Activated T-helper 2 cell treated with anti-CD3 and anti-CD28 coated beads, Interferon-gamma antibody, Interleukin-2, Interleukin-4, amounts not matched to agents 10 μg/mL and 5 μg/mL and 100 μg/mL, durations not matched to agents 14 hours and 24 hours and 36 hours (primary cell): ENCODE measurements at places on chromosomes 11 and 22.

DNA sequence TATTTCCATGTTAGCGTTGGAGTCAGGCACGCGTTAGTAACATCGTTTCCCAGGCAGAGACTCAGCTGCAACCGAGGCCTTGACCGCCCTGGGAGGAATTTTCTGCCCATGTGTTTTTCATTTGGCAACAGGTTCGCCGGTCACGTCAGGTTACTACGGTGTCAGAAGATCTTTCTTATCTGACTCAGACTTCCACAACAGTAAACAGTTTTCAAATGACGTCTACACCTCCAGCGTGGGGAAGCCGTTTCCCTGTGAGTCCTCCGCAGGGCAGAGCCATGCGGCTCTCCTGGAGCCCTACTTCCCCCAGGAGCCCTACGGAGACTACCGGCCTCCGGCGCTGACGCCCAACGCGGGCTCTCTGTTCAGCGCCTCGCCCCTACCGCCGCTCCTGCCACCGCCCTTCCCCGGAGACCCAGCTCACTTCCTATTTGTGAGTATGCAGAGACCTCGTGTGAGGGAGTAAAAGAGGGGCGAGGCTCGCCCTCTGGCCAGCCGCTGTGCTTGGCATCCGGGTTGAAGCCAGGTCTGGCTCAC is 14.3 kb upstream of the POU2AF3 start:
- no peak overlapping the region for H3K27ac ChIP-seq
- no peak overlapping the region for H3K4me3 ChIP-seq
- no peak for DNase-seq
- no peaks in the 10 kb centered on the region for H3K36me3 ChIP-seq
- H3K27me3 ChIP-seq: peaks cover 7% of the 10 kb centered on the region

GRCh38 chr11:130370845-130371590 is 56.3 kb upstream of the ZBTB44 start:
- H3K27ac ChIP-seq: no peak overlapping the region
- H3K27me3 ChIP-seq: peaks cover 6% of the 10 kb centered on the region
- DNase-seq: no peak
- no peaks in the 10 kb centered on the region for H3K4me1 ChIP-seq
- H3K36me3 ChIP-seq: no peaks in the 10 kb centered on the region
- no peak overlapping the region for H3K4me3 ChIP-seq

DNA sequence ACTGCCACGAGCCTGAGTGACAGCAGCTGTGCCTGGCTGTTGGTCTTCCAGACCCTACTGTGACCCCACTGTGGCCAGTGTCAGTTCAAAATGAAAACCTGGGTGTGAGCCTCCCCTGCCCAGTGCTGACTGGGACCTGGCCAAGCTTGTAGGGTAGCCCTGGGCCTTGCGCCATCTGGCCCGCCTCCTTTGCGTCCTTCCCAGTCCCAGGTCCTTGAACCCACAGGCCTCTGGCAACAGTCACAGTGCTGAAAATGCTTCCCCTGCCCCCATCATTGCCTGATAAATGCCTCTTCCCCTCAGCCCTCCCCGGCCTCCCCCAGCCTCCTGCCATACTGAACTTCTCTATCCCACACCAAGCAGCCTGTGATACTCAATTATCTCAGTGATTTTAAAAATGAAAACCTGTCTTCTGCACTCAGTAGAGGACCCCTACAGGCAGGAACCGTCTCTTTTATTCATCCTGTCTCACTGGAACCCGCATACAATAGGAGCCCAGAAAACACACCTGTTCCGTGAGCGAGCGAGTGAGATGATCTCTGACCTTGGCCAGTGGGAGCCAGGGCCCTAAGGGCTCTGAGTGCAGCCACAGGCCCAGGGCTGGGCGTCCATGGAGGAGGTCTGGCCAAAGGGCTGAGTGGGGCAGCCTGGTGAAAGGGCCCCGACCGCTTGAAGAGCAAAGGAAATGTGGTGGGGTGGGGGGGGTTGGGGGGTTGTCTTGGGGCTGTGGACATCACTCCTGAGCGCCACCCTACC is 49.7 kb upstream of the TTLL12 start:
- no peaks in the 10 kb centered on the region for H3K27me3 ChIP-seq
- no peak overlapping the region for H3K27ac ChIP-seq
- H3K36me3 ChIP-seq: no peaks in the 10 kb centered on the region
- no peak overlapping the region for H3K4me3 ChIP-seq
- DNase-seq: no peak

- H3K4me1 ChIP-seq: peaks cover 43% of the 10 kb centered on the region
- peak; percentile 97 for DNase-seq
- peak within 1 kb of the TSS; percentile 97 for H3K27ac ChIP-seq
- H3K4me3 ChIP-seq: peak within 1 kb of the TSS; percentile 95
Observed at GRCh38 chr11:61429691-61430582, at the start of the genes CPSF7 and SDHAF2. Gene CPSF7, minus strand, starts transcription at chr11:61429975. Its CDS starts 740 bp downstream, at chr11:61429235. Gene SDHAF2, plus strand, starts transcription at chr11:61430124. Its CDS starts 23 bp downstream, at chr11:61430147.

DNA sequence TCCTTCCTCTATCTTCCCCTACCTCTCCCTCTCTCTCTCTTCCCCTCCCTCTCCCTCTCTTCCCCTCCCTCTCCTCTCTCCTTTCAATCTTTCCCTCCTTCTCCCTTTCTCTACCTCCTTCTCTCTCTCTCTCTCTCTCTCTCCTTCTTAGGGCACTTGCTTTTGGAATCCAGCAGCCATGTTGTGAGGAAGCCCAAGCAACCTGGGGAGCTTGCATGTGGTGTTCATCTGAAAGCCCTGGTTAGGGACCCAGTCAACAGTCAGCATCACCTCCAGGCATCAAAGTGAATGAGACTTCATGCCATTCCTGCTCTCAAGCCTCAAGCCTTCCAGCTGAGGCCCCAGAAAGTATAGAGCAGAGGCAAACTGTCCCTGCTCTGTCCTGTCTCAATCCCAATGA is 65.6 kb upstream of the SHISAL1 start:
- no peaks in the 10 kb centered on the region for H3K4me1 ChIP-seq
- H3K27ac ChIP-seq: no peak overlapping the region
- no peak overlapping the region for H3K4me3 ChIP-seq
- no peaks in the 10 kb centered on the region for H3K36me3 ChIP-seq
- no peak for DNase-seq

DNA sequence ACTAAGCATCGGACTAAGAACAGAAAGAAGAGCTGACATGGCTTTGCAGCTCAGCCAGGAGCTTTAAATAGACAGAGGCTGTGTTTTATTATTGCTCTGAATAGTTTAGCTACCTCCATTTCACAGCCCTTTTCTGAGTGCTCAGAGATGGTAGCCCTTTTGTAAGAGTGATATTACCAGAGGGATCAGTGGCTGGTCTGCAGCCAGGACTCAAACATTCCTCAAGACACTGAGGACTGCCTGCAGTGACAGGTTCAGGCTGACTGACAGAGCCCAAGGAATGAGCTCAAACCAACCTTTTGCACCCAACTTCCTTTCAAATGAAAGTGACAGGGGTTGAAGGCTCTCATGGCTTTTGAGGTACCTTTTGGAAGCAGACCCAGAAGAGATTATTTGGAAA is 189.0 kb downstream of the DDX10 start:
- H3K36me3 ChIP-seq: peaks cover 9% of the 10 kb centered on the region
- H3K27me3 ChIP-seq: no peaks in the 10 kb centered on the region
- no peak for DNase-seq
- peaks cover 26% of the 10 kb centered on the region for H3K4me1 ChIP-seq

GRCh38 chr11:20367313-20367948 is 3.9 kb downstream of the HTATIP2 start:
- peak overlapping the region; percentile 66 for H3K4me3 ChIP-seq
- no peaks in the 10 kb centered on the region for H3K27me3 ChIP-seq
- DNase-seq: no peak
- H3K4me1 ChIP-seq: peaks cover 51% of the 10 kb centered on the region
- H3K27ac ChIP-seq: peak overlapping the region; percentile 87
- H3K36me3 ChIP-seq: peaks cover 55% of the 10 kb centered on the region

- no peak overlapping the region for H3K27ac ChIP-seq
- no peak for DNase-seq
- no peak overlapping the region for H3K4me3 ChIP-seq
Observed at GRCh38 chr11:100876815-100877520, 189.9 kb downstream of the ARHGAP42 start.

GRCh38 chr11:47373876-47374719 is 4.2 kb downstream of the SPI1 start:
- DNase-seq: peak; percentile 71
- H3K27ac ChIP-seq: peak overlapping the region; percentile 11
- H3K4me1 ChIP-seq: peaks cover 19% of the 10 kb centered on the region
- H3K27me3 ChIP-seq: no peaks in the 10 kb centered on the region
- H3K4me3 ChIP-seq: no peak overlapping the region

GRCh38 chr11:20374741-20375300 is 11.3 kb downstream of the HTATIP2 start:
- H3K27ac ChIP-seq: peak overlapping the region; percentile 73
- peaks cover 14% of the 10 kb centered on the region for H3K4me1 ChIP-seq
- no peaks in the 10 kb centered on the region for H3K27me3 ChIP-seq

- H3K27ac ChIP-seq: no peak overlapping the region
- no peak for DNase-seq
- H3K4me1 ChIP-seq: no peaks in the 10 kb centered on the region
- no peaks in the 10 kb centered on the region for H3K36me3 ChIP-seq
- no peak overlapping the region for H3K4me3 ChIP-seq
Observed at GRCh38 chr11:131471976-131472375, 101.6 kb downstream of the NTM start.

- no peaks in the 10 kb centered on the region for H3K36me3 ChIP-seq
- no peak overlapping the region for H3K4me3 ChIP-seq
- DNase-seq: no peak
- H3K27me3 ChIP-seq: peaks cover 6% of the 10 kb centered on the region
- H3K4me1 ChIP-seq: peaks cover 17% of the 10 kb centered on the region
- H3K27ac ChIP-seq: no peak overlapping the region
Observed at GRCh38 chr11:19724765-19725164, 12.1 kb downstream of the NAV2 start.

DNA sequence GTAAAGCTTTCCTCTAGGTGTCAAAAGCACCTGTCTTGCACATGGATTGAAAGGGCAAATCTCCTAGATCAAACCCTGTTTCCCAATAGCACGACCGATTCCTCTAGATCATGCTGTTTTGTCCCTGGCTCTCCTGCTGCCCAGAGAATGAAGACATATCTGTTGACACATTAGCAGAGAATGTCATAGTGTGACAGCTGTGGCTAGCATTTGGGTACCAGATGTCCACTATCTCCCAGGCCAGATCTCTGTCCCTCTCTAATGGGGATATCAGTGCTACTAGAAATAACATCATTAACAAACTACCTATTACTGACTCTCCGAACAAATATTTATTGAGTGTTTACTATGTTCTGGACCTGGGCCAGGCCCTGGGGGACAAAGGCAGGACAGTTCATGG is 72.4 kb upstream of the ISX start:
- no peaks in the 10 kb centered on the region for H3K36me3 ChIP-seq
- no peaks in the 10 kb centered on the region for H3K4me1 ChIP-seq
- no peak overlapping the region for H3K27ac ChIP-seq
- DNase-seq: no peak
- no peak overlapping the region for H3K4me3 ChIP-seq

- no peaks in the 10 kb centered on the region for H3K4me1 ChIP-seq
- H3K4me3 ChIP-seq: no peak overlapping the region
- no peak for DNase-seq
- H3K36me3 ChIP-seq: no peaks in the 10 kb centered on the region
- H3K27me3 ChIP-seq: no peaks in the 10 kb centered on the region
- no peak overlapping the region for H3K27ac ChIP-seq
Observed at GRCh38 chr11:19604679-19605375, 107.8 kb upstream of the NAV2 start.

- peaks cover 4% of the 10 kb centered on the region for H3K4me1 ChIP-seq
- H3K27ac ChIP-seq: no peak overlapping the region
- no peak overlapping the region for H3K4me3 ChIP-seq
- DNase-seq: no peak
- H3K36me3 ChIP-seq: peaks cover 33% of the 10 kb centered on the region
Observed at GRCh38 chr11:64900774-64901173, 16.2 kb downstream of the ATG2A start.

DNA sequence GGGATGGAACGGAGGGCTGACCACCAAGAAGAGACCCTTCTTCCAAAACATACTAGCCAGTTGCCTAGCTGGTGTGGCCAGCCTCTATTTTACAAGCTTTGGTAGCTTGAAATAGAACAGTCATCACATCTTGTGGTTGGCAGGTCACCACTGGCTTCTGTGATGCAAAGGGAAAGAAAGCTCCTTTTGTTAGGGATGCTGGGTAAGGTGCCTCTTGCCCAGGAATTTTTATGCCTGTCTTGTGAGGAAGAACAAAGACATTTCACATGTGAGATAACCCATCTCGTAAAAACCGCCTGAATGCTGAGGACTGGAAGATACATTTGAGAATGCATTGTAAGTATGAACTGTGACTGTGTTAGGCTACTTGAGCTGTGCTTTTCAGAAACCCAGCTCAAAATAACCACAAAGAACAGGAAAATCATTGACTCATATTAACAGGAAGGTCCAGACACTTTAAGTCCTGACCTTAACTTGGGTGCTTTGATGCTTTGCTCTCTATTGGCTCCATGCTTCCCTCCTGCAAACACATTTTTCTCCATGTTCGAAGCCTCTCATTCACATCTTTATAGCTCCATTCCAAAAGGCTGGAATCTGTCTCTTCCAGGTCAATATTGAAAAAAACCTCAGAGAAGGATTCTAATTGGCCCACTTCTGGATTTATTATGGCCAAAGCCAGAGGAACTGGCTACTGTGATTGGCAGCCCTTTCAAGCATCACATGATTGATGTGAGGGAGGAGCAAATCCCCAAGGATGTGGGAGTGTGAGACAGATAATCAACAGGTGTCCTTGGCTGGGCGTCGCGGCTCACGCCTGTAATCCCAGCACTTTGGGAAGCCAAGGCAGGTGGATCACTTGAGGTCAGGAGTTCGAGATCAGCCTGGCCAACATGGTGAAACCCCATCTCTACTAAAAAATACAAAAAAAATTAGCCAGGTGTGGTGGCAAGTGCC is 53.9 kb downstream of the MICAL2 start:
- no peaks in the 10 kb centered on the region for H3K27me3 ChIP-seq
- peaks cover 72% of the 10 kb centered on the region for H3K4me1 ChIP-seq
- H3K36me3 ChIP-seq: peaks cover 88% of the 10 kb centered on the region
- H3K27ac ChIP-seq: peak overlapping the region; percentile 85

- H3K4me3 ChIP-seq: peak overlapping the region; percentile 65
- DNase-seq: no peak
- H3K27ac ChIP-seq: peak overlapping the region; percentile 48
- H3K36me3 ChIP-seq: peaks cover 23% of the 10 kb centered on the region
- peaks cover 14% of the 10 kb centered on the region for H3K27me3 ChIP-seq
Observed at GRCh38 chr11:1308743-1309497, 512 bp downstream of the TOLLIP start.

GRCh38 chr11:14270690-14271542 is 88.1 kb downstream of the RRAS2 start:
- no peaks in the 10 kb centered on the region for H3K27me3 ChIP-seq
- peak overlapping the region; percentile 31 for H3K27ac ChIP-seq
- DNase-seq: peak; percentile 30
- H3K4me3 ChIP-seq: peak overlapping the region; percentile 30

- peak overlapping the region; percentile 89 for H3K4me3 ChIP-seq
- peaks cover 2% of the 10 kb centered on the region for H3K27me3 ChIP-seq
Observed at GRCh38 chr11:60915248-60915914, 1.4 kb downstream of the TMEM109 start.

DNA sequence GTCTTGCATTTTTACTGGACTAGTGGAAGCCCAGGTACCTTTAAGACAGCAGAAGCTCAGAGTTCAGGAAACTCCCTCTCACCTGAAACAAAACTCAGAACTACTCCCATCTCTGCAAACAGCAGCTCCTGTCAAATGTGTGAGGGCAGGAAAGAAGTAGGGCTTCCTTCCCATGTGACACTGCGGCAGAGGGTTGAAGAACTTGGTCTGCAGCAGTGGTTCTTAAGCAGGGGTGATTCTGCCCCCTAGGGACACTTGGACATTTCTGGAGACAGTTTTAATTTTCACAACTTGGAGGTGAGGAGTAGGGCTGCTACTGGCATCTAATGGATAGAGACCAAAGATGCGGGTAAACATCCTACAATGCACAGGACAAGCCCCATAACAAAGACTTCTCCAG is 63.4 kb downstream of the RCN1 start:
- no peak for DNase-seq
- no peak overlapping the region for H3K4me3 ChIP-seq
- no peak overlapping the region for H3K27ac ChIP-seq
- H3K36me3 ChIP-seq: no peaks in the 10 kb centered on the region
- H3K27me3 ChIP-seq: peaks cover 7% of the 10 kb centered on the region
- H3K4me1 ChIP-seq: no peaks in the 10 kb centered on the region
